SW480 (cell line): ENCODE measurements at places on chromosomes 1 and 21.

- no peak for DNase-seq
Measured at GRCh38 chr1:7326366-7326765, 444.7 kb upstream of the VAMP3 start.

DNA sequence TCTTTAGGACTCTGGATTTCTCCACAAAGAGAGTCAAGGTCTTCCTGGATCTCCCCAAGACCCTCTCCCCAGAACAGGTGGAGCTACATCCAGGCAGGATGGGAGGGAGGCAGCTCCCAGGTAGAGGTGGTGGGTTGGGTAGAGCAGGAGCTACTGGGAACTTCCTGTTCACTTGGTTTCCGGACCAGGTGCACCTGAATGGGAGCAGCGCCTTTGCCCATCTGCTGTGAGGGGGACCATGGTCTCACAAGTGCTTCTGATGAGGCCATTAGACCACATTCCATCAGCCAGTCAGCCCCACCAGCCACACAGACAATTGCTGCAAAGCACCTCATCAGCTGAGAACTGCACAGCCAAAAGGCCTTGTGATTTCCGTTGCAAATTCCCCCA lies 188.8 kb downstream of the MATN1 start:
- DNase-seq: no peak

GRCh38 chr1:64880449-64880848 lies 85.9 kb downstream of the JAK1 start:
- DNase-seq: no peak

GRCh38 chr1:54581621-54582035 lies 33.6 kb downstream of the ACOT11 start:
- peak; percentile 14 for DNase-seq

- DNase-seq: no peak
Measured at GRCh38 chr1:118563981-118564951, 379.2 kb upstream of the SPAG17 start.

GRCh38 chr1:1470626-1471388 lies 758 bp upstream of the ATAD3B start:
- peak; percentile 14 for DNase-seq

DNA sequence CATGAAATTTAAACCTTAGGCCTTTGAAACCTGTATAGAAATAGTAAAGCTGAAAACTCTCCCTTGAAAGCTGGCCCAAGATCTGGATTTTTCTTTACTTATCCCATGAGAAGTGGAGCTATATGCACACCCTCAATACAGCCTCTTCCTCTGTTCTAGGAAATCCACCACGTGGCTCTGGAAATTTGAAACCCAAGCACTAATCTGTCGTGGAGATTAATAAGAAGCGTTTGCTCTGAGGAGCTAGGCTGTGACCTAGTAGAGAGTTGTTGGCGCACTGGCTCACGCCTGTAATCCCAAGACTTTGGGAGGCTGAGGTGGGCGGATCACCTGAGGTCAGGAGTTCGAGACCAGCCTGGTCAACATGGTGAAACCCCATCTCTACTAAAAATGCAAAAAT lies 291.3 kb upstream of the PLXNA2 start:
- DNase-seq: no peak

GRCh38 chr1:229075217-229075616 lies 195.7 kb upstream of the RAB4A start:
- peak; percentile 32 for DNase-seq

- DNase-seq: no peak
Measured at GRCh38 chr1:65311760-65312159, 2.4 kb downstream of the DNAJC6 start.

- DNase-seq: no peak
Measured at GRCh38 chr1:232259333-232259732, 370.6 kb downstream of the SIPA1L2 start.

DNA sequence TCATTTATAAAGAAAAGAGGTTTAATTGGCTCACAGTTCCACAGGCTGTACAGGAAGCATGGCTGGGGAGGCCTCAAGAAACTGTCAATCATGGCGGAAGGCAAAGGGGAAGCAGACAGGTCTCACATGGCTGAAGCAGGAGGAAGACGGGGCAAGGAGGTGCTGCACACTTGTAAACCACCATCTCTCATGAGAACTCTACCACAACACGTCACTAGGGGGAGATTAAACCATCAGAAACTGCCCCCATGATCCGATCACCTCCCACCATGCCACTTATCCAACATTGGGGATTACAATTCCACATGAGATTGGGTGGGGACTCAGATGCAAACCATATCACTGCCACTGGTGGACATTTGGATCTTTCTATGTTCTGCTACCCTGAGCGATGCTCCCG lies 351.4 kb downstream of the NPHP4 start:
- no peak for DNase-seq

GRCh38 chr21:24514081-24514733 lies 1093.1 kb downstream of the MRPL39 start:
- DNase-seq: peak; percentile 32

- DNase-seq: no peak
Measured at GRCh38 chr1:58735586-58735985, 35.7 kb upstream of the MYSM1 start.

GRCh38 chr1:23470282-23471070 lies 13.5 kb downstream of the ASAP3 start:
- DNase-seq: no peak

- DNase-seq: no peak
Measured at GRCh38 chr1:58809325-58810010, 25.6 kb upstream of the JUN start.

- no peak for DNase-seq
Measured at GRCh38 chr1:10734962-10735544, 61.4 kb downstream of the CASZ1 start.

DNA sequence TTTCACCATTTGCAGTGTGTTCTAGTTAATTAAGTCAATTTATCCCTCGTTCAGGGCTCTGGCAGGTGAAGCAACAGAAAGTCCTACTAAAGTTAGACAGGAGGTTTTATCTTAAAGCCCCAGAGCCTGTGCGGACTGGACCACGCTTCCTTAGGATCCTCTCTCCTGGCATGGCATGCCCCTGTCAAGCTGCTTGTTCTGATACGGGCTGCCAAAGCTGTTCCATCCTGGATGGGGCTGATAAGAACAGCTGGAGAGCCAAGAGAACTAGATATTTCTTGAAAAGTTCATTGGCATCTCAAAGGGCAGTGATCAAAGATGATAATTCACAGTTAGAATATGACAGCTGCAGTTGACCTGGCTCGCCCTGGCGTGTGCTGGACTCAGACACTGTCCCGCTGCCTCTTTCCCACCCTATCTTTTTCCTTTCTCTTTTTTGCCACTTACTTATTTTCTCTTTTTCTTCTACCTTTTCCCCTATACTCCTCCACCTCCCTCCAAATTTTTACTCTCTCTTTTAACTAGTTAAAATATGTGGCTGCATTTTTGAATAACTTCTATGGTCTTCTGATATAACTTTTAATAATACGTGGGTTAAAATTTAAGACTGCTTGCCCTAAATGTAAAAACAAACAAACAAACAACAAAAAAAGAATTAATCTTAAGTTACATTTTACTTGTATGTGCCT lies 96.7 kb downstream of the ABCA4 start:
- no peak for DNase-seq
